ENCODE measurements at places on chromosomes 16 and 17.

DNA sequence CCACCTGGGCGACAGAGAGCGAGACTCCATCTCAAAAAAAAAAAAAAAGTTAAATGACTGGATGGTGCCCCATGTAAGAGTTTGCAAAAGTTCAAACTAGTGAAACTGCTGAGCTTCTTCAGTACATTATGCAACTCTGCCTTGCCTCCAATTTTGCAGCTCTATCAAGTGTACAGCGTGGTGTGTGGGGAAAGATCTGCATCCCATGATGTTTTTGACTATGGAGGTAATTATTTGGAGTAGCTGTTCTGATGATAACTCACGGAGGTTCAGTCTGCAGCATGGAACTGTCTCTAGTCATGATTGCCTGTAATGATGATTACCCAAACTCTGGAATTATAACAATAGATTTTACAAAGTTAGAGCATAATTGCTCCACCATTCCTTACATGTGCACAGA is 149.6 kb downstream of the PITPNC1 start:
- DNase-seq, result peak; percentile 85

DNA sequence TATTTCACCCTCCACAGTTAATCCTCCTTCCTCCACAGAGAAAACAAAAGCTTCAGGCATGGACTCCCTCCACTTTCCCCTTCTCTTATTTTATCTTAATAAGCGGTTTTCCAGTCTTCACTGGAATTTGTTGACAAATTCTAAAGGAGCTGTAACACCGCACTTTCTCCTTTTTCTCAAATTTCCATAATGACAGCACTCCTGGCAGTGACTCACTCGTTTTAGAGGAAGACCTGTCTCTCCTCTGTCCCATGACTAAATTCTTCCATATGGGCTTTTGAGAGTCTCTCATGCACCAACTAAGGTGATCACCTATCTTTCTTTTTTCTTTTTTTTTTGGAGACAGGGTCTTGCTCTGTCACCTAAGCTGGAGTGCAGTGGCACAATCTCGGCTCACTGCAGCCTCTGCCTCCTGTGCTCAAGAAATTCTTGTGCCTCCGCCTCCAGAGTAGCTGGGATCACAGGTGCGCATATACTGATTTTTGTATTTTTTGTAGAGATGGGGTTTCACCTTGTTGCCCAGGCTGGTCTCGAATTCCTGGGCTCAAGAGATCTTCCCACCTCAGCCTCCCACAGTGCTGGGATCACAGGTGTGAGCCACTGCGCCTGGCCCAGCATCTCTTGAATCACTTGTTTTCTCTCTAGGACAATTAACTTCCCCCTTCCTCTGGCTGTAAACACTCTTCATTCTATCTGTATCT is 7.7 kb downstream of the ITGAM start:
- DNase-seq, result no peak

- no peak for DNase-seq
These were observed 375.4 kb upstream of the ASIC2 start for GRCh38 chr17:33668516-33668915.

DNA sequence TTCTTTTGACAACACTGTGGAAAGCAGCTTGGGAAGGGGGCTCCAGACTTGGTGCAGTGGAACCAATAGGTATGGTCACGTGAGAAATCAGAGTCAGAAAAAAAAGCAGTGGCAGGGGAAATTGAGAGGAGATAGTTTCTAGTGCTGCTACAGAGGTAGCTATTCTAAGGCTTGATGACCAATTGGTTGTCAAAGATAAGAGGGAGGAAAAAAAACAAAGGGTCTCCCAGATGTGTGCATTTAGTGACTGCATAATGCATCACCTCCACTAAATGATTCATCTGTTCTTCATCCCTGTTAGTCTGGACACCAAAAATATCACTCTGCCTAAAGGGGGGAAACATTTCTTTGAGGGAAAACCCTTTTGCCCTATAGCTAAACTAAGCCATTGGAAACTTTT is 56.5 kb downstream of the PIGL start:
- no peak for DNase-seq
